ENCODE measurements at places on chromosomes 16 and 17. TPM values are rescaled to one million over a fixed set of nuclear protein-coding genes. Genes with fewer than 3 reads are reported as not detected.

The SPN gene
- polyA plus RNA-seq = 0.14 TPM

The RCVRN gene
- polyA plus RNA-seq = not detected

The WNT3 gene
- polyA plus RNA-seq = 2.1 TPM

The QRICH2 gene
- polyA plus RNA-seq = 1.5 TPM

The CCDC144A gene
- 0.03 TPM for polyA plus RNA-seq

The MT1A gene
- polyA plus RNA-seq = 2.3 TPM

The SLC16A13 gene
- polyA plus RNA-seq = 0.87 TPM

The KRTAP17-1 gene
- polyA plus RNA-seq = not detected

The CA5A gene
- not detected for polyA plus RNA-seq

Measured in GM23248 (cell line).